B cell (primary cell): ENCODE measurements at places on chromosomes 3 and 15. TPM values are rescaled to one million over a fixed set of nuclear protein-coding genes. Genes with fewer than 3 reads are reported as not detected.

The ANXA2 gene
- polyA plus RNA-seq, result 59.8 and 116 TPM in 2 replicates

The FETUB gene
- polyA plus RNA-seq, result not detected in 2 replicates

DNA sequence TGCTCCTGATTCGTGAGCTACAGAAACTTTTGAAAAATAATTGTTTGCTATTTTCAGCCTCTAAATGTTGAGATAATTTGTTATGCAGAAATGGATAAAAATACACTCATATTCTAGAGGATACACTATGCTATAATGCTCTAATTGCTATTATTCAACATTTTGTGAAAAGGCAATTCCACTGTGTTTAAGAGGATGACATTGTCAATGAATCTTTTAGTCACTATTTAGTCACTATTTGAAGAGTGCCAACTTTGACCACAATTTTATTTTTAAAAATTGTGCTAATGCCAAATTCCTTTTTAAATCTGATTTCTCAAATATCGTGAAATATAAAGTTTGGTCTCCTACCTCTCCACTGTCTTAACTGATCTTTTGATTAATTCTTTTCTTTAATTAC lies 604.9 kb upstream of the KCNMB2 start:
- no peak for DNase-seq

- no peak for DNase-seq
Observed at GRCh38 chr3:161066930-161067329, 38.2 kb downstream of the B3GALNT1 start.

GRCh38 chr3:12815078-12815477 lies 18.6 kb downstream of the CAND2 start:
- no peak for DNase-seq

DNA sequence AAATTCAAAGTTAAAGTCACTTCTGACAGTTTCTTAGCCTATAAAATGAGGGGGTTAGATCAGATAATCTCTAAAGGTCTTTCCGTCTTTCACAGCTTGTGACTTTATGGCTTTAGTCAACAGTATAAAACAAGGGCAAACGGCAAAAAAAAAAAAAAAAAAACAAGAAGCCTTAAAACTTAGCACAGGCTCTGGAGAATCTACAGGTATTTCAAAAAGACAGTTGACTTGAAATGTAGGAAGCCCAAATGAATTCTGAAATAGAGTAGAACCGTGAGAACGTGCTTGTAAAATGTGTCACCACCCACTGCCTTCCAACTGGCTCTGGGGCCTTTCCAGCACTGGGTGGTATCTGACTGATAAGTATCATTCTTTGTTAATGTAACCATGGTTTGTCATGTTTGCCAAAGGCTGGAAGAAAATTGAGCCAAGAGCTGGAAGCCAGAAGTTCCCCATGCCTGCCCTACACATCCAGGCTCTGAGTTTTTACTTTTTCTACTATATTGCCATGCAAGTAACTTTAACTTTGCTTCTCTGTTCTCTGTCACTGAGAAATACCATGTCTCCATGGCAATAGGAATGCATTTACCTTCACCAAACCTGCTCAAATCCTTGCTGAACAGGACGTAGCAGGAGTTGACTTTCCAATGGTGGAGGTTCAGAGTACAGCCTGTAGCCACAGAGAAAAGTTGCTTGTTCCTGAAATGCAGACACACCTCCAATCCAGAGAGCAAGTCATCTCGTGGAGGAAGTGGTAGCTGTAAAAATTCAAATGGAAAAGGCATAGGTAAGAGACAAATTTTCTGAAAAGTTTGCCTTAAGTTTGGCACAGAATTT lies 35.8 kb upstream of the THSD4 start:
- no peak for DNase-seq

GRCh38 chr15:75685195-75685594 lies 27.5 kb downstream of the CSPG4 start:
- DNase-seq, result no peak

DNA sequence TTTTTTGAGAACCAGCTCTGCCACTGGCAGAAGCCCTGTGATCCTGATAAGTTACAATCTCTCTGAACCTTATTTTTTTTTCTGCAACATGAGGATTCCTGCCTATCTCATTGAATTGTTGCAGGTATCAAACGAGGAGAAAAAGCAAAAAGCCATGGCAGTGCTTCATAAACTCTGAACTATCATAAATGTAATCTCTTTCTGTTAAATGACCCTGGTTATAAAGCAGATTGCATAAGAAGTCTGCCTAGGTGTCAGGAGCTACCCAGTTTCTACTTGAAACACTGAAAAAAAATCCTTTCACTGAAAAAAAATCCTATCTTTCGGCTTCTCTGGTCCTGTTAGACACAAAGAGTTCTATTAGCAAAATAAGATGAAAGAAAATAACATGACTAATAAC lies 172.7 kb downstream of the FAM43A start:
- no peak for DNase-seq

- DNase-seq, result no peak
Observed at GRCh38 chr15:57393061-57393460, 16.8 kb downstream of the CGNL1 start.

GRCh38 chr3:52784931-52785590 lies 7.7 kb downstream of the ITIH1 start:
- DNase-seq, result no peak

GRCh38 chr15:58568157-58568571 lies 136.4 kb downstream of the LIPC start:
- DNase-seq, result no peak

- DNase-seq, result no peak
Observed at GRCh38 chr15:68045289-68046265, 8.5 kb upstream of the PIAS1 start.
